ENCODE measurements at places on chromosomes 5 and 9. TPM values are rescaled to one million over a fixed set of nuclear protein-coding genes. Genes with fewer than 3 reads are reported as not detected.
A peak's percentile ranks its signal among the peaks of the same experiment; 100 is the strongest.

RANBP6 gene
- total RNA-seq: 11.7 TPM

GCNT1 gene
- 4.2 TPM for total RNA-seq

IZUMO3 gene
- total RNA-seq: not detected

ANGPTL2 gene
- total RNA-seq: not detected

- peak overlapping the region; percentile 51 for H3K27ac ChIP-seq
- peaks cover 11% of the 10 kb centered on the region for H3K27me3 ChIP-seq
- H3K36me3 ChIP-seq: no peaks in the 10 kb centered on the region
- DNase-seq: peak; percentile 94
- H3K4me1 ChIP-seq: peaks cover 17% of the 10 kb centered on the region
Measured at GRCh38 chr5:107571621-107572536, 98.9 kb downstream of the EFNA5 start.

GRCh38 chr9:109653470-109653869 lies 126.5 kb upstream of the PALM2AKAP2 start:
- no peak overlapping the region for H3K4me3 ChIP-seq
- H3K27me3 ChIP-seq: peaks cover 11% of the 10 kb centered on the region
- no peak for DNase-seq
- no peak overlapping the region for H3K27ac ChIP-seq
- H3K36me3 ChIP-seq: no peaks in the 10 kb centered on the region

DNA sequence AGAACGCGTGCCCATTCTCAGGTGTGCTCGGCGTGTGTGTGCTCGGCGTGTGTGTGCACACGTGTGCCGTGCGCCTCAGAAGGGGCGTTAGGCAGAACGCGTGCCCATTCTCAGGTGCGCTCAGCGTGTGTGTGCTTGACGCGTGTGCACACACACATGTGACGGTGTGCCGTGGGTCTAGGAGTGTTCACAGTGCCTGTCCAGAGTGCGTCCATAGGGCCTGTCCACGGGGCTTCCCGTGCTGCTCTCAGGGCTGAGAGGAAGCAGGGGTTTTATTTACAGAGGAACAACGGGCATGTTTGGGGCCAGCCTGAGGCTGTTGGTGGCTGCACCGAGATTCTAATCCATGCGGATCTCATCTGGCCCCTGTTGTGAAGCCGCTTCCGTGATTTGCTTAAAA lies 14.2 kb upstream of the AHRR start:
- no peak for DNase-seq
- no peak overlapping the region for H3K4me3 ChIP-seq
- H3K27me3 ChIP-seq: no peaks in the 10 kb centered on the region
- no peak overlapping the region for H3K27ac ChIP-seq

GRCh38 chr9:91360551-91361290 lies 997 bp downstream of the AUH start:
- peak overlapping the region; percentile 86 for H3K27ac ChIP-seq
- no peak for DNase-seq
- H3K27me3 ChIP-seq: no peaks in the 10 kb centered on the region

- no peak overlapping the region for H3K27ac ChIP-seq
- DNase-seq: no peak
- H3K4me3 ChIP-seq: no peak overlapping the region
Measured at GRCh38 chr5:154095904-154096303, 57.1 kb downstream of the MFAP3 start.

Data from activated CD4-positive, alpha-beta T cell treated with anti-CD3 and anti-CD28 coated beads for 36 hours (primary cell).